Stimulated activated CD4-positive, alpha-beta T cell treated with anti-CD3 and anti-CD28 coated beads, Interleukin-1b, Interleukin-23, amount 100 ng/mL, for 4 hours (primary cell): ENCODE measurements at places on chromosomes 3 and 15.

DNA sequence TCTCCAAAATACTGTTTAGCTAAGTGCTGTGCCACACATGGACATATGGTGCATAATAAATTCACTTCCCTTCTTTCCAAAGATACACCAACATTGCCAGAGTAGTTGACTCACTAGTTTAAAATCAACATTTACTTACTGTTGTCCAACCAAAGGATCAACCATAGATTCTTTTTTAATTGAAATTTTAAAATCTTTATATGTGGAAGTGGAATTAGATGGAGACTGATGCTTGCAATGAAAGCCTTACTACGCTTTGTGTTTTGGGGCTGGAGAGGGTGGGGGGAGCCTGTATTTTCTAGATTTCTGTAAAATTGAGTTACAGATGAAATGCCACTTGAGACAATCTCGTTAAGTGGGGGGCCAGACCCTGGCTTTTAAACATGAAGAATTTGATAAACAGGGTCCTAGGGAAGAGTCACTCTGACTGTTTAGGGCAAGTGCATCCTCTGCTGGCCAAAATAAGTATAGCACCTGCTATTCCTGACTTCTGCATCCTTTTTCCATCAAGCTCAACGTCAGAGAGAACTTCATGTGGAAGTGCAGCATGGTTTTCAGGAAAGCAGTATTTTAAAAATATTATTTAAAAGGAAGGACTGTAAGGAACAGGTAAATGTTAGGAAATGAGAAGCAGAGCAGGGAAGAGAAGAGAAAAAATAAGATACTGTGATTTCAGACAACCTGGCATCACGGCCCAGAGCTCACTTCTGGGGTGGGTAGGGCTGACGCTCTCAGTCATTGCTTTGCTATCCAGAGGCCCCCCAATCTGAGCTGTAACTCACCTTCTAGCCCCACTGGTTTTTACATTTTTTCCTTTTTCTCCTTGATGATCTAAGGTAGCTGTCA, 76.7 kb downstream of the BOC start:
- no peak for DNase-seq

DNA sequence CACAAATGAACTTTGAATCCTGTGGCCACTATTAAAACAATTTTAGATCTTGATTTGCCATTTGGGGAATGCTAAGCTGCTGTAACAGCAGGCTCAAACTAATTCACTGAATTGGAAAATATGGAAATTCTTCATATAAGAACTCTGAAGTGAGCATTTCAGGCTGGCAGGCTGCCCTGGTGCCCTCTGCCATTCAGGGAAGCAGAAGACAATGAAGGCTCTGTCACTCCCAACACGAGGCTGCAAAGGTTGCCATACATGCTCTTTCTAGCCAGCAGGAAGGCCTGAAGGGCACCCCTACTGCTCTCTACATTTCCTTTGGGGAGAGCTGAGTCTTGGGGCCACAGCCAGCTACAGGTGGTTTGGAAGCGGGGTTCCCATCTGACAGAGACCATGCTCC, 88.0 kb downstream of the GABRG3 start:
- DNase-seq, result no peak

GRCh38 chr3:158103887-158104327, 2.3 kb downstream of the SHOX2 start:
- no peak for DNase-seq

DNA sequence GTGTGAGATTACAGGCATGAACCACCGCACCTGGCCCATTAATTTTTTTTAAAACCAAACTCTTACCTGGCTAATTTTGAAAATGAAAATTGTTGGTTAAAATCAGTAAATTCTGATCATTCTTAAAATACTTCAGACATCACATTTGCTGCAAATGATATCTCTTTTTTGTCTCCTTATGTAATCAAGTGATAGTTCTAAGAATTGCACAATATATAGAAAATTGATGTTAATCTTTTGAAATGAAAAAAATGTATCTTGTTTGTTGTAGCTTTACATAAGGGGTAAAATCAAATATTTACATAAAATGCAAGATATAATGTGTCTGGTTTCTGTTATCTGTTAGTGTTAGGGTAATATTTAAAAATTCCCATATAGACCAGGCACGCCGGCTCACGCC, 5.0 kb downstream of the GTPBP8 start:
- DNase-seq, result no peak

DNA sequence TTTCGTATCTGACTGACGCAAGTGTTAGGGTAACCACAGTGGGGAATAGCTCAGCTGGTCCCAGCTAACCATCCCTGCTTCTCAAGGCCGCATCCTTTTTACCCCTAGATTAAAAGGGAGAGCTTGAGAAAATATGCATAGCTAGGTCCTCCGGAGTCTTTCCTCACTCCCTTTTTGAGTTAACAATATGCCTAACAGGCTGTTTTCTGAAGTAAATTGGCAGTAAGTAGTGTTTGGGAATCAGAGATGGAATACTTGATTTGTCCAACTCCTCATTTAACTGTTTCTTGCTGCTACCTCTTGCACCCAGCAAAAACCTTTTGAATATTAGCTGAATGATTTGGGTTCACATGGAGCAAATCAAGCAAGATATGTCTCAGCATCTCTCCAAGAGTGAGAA, 326.1 kb downstream of the LPP start:
- no peak for DNase-seq

DNA sequence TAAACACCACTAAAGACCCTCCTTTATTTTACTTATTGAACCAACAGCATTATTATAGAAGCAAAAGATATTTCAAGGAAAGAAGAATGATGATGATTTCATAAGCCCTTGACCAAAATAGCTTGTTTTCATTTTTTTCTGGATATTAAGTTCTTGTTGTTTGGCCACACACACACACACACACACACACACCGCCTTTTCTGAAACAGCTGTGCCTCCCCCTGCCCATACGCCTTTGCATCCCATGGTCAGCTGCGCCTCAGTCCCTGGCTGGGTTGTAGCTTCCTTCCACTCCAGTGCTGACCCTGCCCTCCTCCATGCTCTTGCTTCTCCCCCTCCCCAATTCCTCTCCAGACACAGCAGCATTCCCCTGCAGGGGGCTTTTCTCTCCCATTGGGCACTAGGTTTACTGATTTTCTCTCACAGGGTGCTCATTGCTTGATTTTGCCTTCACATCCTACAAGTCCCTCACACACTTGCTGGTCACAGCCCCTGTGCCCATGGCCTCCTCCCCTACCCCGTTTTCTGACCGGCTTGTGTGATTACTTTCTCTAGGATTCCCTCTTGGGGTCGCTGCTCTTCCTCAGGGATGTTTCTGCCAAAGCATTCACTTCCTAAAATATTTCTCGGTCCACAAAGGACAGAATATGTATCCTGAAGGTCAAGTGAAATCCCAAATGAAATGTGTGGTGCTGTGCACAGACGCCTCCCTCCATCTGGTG, 18.4 kb downstream of the MESP1 start:
- DNase-seq, result no peak

- DNase-seq, result no peak
These were observed 11.9 kb upstream of the PARL start for GRCh38 chr3:183896610-183897009.

DNA sequence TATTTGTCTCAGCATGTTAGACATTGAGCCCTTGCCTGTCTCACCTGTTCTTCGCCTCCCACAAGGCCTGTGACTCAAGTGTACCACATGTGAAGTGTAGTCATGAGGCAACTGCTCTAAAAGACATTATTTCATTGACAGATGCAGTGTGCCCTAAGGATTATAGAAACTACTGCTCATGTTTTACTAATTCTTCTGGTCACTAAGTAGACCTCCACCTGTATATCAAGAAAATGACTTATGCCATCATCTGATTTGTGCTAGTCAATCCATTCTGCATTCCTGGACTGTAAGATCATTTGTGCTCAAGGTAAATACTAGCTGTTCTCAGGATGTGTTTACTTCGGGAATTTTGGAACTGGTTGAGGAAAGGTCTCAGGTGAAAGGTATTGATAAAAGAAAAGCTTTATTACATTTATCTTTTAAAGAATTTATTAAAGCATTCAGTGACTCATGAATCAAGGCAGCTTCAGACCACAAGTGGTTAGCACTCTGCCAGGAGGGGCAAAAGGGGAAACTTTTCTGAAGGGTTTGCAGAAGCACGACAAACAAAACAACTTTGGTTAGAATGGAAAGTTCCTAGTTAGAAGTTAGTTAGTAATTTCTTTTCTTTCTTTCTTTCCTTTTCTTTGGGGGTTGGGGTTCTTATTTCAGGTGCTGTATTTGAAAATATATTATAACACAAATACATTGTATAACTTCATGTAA, 465.3 kb upstream of the CBLB start:
- DNase-seq, result peak; percentile 37

GRCh38 chr15:53266176-53266575, 476.0 kb upstream of the ONECUT1 start:
- no peak for DNase-seq

- no peak for DNase-seq
These were observed 6.3 kb downstream of the TBL1XR1 start for GRCh38 chr3:177190756-177191681.

DNA sequence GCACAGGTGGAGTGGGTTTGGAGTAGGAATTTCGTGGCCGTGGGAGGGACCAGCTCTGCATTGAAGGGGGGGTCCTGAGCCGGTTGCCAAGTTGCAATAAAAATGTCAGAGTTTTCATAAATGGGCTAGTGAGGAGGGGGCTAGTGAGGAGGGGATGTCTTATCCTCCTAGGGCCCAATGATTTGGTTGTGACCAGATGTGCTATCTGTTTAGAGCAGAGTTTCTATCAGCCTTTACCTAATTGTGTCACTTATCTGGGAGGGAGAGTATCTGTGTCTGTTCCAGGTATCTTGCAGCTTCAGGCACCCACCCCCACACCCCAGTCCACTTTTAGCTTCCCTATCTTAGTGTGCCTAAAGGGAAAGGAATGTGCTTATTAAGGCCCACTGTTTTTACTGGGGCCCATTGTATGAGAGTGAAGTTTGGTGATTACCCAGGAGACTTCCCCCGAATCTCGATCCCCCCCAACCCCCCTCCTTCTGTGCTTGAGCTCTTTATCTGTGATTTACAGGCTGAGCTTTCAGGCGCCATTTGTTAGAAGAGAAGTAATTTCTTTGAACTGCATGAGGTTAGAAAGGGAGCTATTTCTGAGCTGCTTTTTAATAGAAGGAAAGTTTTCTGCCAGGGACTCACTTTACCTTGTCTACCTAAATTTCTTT, 42.6 kb downstream of the PPCDC start:
- no peak for DNase-seq

DNA sequence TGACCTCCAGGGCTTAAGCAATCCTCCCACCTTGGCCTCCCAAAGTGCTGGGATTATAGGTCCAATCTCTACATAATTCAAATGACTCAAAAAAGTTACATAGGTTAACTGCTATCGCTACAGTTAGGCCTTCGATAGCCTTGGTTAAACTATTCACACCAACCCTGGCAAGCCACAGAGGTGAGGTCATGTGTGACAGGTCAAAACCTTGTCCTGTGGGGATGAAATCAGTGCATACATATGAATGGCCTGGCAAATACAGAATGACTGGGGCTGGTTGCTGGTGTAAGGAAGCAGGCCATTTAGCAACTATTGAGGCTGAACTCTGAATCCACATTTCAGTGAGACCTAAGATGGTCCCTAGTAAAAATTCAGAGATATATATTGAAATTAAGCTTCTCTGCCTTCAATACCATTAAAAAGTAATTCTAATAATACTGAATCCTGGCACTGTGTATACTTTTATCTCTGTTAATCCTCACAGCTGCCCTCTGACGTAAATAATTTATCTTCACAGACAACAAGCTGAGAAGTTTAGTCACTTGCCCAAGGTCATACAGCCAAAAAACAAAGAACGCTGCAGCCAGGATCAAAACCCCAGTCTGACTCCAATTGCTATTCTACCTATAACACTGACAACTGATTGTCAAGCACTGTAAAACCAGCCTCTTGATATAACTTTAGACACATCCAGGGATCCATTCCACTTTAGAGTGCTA, 35.3 kb downstream of the MKRN2 start:
- no peak for DNase-seq

DNA sequence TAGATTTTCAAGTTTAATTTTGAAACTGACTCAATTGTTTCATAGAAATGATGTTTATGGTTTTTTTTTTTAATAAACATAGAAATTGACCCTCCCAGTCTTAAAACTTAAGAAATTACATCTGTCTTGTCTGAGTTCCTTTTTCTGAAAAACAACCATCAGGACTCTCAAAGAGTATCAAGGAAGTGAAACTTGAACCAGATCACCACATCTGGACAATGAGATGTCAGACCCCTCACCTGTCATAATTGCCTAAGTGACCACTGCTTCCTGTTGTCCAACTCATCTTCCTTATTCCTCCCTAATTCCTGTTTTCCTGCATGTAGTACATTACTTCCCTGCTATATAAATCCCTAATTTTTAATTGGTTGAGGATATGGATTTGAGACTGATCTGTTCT, 441.5 kb upstream of the ARHGEF26 start:
- DNase-seq, result no peak

- no peak for DNase-seq
These were observed 65.5 kb downstream of the PEX5L start for GRCh38 chr3:179971280-179971679.

GRCh38 chr3:62132027-62132602, 241.2 kb downstream of the FEZF2 start:
- no peak for DNase-seq

GRCh38 chr15:27210176-27210575, 239.2 kb downstream of the GABRG3 start:
- no peak for DNase-seq

DNA sequence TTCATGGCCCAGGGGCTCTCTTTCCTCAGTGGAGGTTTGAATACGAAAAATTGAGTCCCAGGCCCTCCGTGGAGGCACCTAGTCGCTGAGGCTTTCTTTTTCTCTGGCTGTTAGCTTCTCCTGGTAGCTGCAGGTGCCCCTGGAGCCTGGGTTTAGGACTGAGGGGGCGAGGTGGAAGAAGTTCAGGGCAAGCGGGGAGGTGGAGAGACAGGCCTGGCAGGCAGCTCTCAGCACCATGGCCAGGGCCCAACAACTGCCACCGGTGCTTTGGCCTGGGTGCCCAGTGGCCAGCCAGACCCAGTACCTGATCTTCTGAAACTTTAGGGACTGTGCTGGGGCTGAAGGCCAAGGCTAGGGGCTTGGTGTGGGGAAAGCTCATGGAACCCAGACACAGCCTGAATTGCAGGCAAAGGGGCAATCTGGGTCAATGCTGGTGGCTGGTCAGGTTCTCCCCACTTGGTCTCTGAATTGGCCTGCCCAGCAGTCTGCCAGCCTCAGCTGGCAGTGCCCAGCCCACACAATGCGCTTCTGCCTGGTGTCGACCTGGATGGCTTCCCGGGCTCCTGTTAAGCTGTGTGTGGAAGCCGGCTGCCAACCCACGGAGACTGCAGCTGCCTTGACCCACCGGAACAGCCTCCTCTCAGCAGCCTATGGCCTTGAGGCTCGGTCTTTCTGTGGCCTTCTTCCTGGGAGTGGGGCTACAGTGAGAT, 30.3 kb upstream of the POLG start:
- no peak for DNase-seq

DNA sequence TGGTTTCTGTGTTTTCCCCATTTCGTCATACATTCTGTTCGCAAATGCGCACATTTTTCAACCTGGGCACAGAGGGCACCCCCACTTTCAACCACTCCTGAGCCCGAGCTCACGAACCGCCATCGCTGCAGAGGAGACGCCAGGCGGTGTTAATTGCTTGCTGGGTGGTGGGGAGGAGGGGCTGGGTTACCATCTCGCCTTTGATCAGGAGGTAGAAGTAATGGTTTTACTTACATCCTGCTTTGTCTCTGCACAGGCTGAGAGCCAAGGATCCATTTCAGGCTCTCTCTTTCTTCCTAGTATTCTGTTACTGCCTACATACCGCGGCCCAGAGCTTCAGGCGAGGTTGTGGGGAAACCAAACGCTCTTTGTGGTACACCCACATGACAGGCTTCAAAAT, 177.3 kb upstream of the WNT5A start:
- DNase-seq, result no peak

GRCh38 chr3:54034971-54035370, 87.4 kb upstream of the CACNA2D3 start:
- no peak for DNase-seq
